Right atrium auricular region (tissue), 2 donors: ENCODE measurements at places on chromosomes 12 and 14. TPM values are rescaled to one million over a fixed set of nuclear protein-coding genes. Genes with fewer than 3 reads are reported as not detected.
A peak's percentile ranks its signal among the peaks of the same experiment; 100 is the strongest.

Gene PLEKHG7
- not detected for total RNA-seq

Gene WDHD1
- 0.59 TPM for total RNA-seq

GRCh38 chr14:29710015-29710414, 217.6 kb downstream of the PRKD1 start:
- no peak for DNase-seq

GRCh38 chr12:115936997-115937916, 340.2 kb downstream of the MED13L start:
- DNase-seq, result no peak

Gene CD163
- 43.3 TPM for total RNA-seq

- no peak for DNase-seq
Measured at GRCh38 chr12:41514907-41515306, 326.8 kb downstream of the PDZRN4 start.

Gene EFS
- 6.3 TPM for total RNA-seq

Gene SLC8A3
- total RNA-seq, result 1.3 TPM

DNA sequence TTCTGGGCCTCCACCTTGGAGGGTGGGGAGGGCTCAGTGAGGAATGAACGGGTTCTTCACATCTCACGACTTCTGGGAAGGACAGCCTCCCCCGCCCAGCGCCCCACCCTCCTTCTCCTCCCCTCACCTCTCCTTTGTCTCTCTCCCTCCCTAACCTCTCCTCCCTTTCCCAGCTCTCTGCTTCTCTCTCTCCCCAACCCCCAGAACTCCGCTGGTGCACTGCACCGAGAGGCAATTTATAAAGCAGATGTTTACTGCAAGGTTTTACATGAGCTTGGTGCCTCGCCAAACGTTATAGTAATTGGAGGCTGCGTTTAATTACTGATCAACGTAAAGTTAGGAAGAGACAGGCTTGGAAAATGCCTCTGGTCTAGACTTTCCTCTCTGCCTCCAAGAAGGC, 42.9 kb upstream of the FAM222A start:
- no peak for DNase-seq

DNA sequence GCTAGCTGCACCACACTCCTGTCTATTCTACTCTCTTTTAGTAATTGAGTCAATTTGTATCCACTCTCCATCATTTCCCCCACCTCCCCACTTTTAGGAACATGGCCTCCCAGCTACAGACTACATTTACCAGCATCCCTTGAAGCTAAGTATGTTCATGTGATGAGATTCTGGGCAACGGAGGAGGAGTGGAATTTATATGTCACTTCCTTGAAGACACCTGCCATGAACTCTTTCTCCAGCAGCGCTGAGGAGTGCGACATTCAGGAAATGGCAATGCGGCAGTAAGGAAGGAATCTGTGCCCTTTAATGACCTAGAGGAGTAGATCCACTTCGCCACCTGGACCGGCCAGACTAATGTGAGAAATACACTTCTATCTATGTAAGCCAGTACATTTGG, 243.7 kb upstream of the DIO2 start:
- no peak for DNase-seq

DNA sequence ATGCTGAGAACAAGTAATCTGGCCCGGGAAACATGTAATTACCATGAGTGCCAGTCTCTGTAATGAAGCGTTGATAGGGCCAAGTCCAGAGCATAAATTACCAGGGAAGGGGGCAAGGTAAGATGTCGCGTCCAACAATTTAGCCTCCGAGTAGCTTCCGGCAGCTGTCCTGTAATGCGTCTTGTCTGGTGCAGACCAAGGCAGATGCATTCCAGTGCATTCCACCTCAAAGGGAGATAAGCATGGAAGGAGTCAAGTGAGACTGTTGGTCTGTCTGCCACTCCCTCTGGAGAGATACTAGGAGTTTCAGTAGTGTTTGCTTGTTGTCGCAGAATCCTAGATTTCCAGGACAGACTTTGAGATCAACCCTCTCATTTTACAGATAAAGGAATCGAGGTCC, 218.3 kb downstream of the AACS start:
- no peak for DNase-seq

DNA sequence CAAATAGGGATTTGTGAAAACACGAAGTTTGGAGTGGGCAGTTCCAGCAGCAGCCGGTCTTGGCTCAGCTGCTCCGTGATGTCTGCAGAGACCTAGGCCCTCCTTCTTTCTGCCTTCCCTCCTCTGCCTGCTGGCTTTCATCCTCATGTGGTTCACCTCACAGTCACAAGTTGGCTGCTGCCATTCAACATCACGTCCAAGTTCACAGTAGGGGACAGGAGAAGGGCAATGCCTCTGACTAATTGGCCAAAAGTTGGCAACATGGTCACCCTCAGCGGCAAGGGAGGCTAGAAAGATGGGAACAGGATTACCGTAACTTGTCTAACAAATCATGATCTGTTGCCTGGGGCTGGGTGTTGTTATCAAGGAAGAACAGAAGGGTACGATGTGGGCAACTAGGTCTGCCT, 7.8 kb upstream of the CACNA2D4 start:
- peak; percentile 50 for DNase-seq

- no peak for DNase-seq
Measured at GRCh38 chr12:102171951-102172350, 25.7 kb downstream of the PMCH start.

DNA sequence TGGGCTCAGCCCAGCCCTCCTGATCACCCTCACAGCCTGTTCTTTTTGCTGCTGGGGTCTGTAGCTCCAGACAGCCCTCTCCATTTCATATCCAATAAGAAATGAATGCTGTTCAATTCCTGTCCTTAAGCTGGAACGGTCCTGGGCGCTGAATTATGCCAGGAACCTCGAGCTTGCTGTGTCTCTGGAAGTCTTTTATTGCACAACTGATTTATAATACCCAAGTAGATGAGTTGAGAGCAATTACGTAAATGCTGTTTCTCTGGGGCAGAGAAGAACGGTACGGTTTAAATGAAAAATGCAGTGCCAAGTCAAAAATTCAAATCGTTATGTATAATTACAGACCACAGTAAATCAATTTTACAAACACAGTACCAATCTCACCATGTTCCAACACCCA, 161.0 kb downstream of the SAMD4A start:
- DNase-seq, result no peak

GRCh38 chr12:2463719-2464118, 331.1 kb upstream of the FKBP4 start:
- no peak for DNase-seq

Gene SLC38A4
- total RNA-seq, result 2.0 TPM

GRCh38 chr12:130762319-130762675, 46.2 kb upstream of the RIMBP2 start:
- DNase-seq, result no peak

DNA sequence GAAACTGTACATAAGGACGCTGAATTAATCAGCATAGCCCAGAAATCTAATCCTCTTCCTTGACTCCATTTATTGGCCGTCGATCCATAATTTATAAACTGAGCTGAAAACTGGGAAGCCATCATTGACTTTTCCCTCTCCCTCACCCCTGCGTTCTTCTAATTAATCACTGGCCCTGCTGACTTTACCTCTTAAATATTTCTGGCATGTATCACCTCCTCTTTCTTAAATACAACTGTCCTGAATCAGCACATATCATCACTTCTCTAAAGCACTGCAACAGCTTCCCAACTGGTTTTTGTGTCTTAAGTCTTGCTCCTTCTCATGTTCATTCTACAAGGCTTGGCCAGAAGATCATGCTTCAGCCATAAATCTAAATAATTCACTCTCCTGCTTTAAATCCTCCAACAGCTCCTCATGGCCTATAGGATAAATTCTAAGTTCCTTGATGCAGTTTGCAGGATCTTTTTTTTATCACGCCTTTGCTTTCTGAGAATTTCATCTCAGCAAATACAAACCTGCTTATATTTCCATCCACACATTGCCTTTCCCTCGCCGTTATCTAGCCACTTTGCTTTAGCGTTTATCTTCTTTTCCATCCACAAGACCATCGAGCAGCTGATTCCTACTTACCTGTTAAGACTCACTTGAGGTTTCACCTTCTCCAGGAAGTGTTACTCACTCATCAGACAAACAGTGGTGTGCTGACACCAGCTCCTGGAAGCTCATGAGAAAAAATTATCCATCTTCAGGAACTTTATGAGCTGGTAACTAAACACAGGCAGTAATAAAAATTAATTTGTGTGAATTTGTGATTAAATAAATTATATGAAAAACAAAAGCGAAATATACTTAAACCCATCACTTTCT, 295.6 kb upstream of the FLRT2 start:
- DNase-seq, result no peak
